ENCODE measurements at places on chromosomes 11 and 22. TPM values are rescaled to one million over a fixed set of nuclear protein-coding genes. Genes with fewer than 3 reads are reported as not detected.

DNA sequence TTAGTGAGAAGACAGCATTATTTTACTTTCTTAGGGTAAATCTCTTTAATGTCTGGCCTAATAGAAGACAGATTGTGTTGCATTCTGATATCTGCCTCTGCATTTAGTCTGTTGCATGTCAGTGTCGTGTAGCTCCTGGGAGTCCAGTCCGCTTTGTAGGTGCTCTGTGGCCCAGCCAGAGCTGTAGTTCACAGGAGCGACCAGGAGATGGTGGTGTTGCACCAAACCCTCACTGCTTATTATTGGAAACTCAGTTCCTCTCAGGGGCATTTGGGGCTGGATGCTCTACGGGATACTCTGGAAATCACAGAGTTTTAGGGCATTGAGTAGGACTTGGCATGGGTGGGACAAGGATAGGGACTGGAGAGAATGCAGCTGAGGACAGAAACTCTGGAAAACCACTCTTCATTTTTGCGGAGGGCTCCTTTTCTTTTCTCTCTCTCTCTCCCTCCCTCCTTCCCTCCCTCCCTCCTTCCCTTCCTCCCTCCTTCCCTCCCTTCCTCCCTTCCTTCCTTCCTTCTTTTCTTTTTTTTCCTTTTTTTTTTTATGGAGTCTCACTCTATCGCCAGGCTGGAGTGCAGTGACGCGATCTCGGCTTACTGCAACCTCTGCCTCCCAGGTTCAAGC, 21.7 kb downstream of the MIAT start:
- peak overlapping the region; percentile 39 for H3K27ac ChIP-seq
- peak; percentile 85 for DNase-seq
- H3K4me3 ChIP-seq, result no peak overlapping the region
- peaks cover 35% of the 10 kb centered on the region for H3K36me3 ChIP-seq

- no peaks in the 10 kb centered on the region for H3K4me1 ChIP-seq
- no peaks in the 10 kb centered on the region for H3K27me3 ChIP-seq
- no peak overlapping the region for H3K4me3 ChIP-seq
- no peak for DNase-seq
- peaks cover 11% of the 10 kb centered on the region for H3K36me3 ChIP-seq
Observed at GRCh38 chr11:13367115-13367514, 89.5 kb downstream of the BMAL1 start.

GRCh38 chr22:50041361-50042065, 16.6 kb downstream of the TTLL8 start:
- H3K36me3 ChIP-seq, result no peaks in the 10 kb centered on the region
- DNase-seq, result no peak
- H3K27ac ChIP-seq, result no peak overlapping the region
- peaks cover 17% of the 10 kb centered on the region for H3K27me3 ChIP-seq

DNA sequence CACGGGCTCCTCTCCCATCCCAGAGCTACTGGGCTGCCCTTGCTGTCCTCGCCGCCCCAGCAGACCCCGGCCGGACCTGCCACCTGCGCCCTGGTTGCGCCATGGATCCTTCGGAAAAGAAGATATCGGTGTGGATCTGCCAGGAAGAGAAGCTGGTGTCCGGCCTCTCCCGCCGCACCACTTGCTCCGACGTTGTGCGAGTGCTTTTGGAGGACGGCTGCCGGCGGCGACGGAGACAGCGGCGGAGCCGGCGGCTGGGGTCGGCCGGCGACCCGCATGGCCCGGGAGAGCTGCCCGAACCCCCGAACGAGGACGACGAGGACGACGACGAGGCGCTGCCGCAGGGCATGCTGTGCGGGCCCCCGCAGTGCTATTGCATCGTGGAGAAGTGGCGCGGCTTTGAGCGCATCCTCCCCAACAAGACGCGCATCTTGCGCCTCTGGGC, 382 bp downstream of the RASSF10 start:
- peaks cover 65% of the 10 kb centered on the region for H3K27me3 ChIP-seq
- no peak overlapping the region for H3K4me3 ChIP-seq
- no peaks in the 10 kb centered on the region for H3K36me3 ChIP-seq

DNA sequence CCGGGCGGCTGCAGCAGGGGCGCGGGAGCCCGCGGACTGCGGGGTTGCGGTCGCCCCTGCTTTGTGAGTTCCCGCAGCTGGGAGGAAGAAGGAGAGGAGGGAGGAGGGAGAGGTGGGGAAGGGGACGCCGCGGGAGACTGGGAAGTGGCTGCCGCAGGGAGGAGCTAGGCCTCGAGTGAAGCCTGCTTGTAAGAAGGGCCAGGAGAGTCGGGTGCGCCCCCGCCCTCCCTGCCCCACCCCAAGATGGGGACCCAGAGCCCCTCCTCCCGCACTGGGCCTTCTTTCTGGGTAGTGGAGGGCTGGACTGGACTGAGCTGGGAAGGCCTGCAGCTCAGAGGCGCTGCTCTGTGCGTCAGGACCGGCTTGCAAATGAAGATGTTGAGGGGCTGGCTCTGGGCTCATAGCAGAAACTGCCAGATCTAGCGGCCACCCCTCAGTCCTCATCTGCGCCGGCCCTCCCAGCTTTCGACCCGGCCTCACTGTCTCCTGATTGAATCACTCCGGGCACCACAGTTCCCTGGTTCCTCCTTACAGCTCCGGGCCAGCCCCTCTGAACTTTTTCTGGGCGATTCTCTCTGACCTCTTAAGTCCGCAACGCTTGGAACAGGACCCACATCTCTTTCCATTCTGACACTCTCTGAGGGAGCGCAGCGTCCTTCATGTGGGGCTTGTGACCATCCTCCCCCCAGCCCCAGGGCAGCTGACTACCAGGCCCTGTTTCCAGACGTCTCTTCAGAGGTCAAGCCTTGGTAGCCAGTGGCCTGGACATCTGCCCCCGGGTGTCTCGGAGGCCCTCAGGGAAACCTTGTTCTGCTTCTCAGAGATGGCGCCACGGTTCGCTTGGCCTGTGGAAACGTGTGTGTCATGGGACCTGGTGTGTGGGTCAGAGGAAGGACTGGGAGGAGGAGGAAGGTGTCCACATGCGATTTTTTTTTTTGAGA, 21.9 kb downstream of the SERPINH1 start:
- H3K27me3 ChIP-seq, result no peaks in the 10 kb centered on the region
- peaks cover 13% of the 10 kb centered on the region for H3K4me1 ChIP-seq

GRCh38 chr22:19902245-19902715, 39.3 kb upstream of the COMT start:
- H3K27ac ChIP-seq, result no peak overlapping the region
- no peak overlapping the region for H3K4me3 ChIP-seq
- H3K4me1 ChIP-seq, result peaks cover 2% of the 10 kb centered on the region
- H3K36me3 ChIP-seq, result peaks cover 3% of the 10 kb centered on the region

- no peaks in the 10 kb centered on the region for H3K36me3 ChIP-seq
- no peak overlapping the region for H3K27ac ChIP-seq
- H3K4me1 ChIP-seq, result no peaks in the 10 kb centered on the region
- H3K4me3 ChIP-seq, result no peak overlapping the region
- DNase-seq, result no peak
- peaks cover 12% of the 10 kb centered on the region for H3K27me3 ChIP-seq
Observed at GRCh38 chr11:134999590-134999989, 587.5 kb upstream of the B3GAT1 start.

DNA sequence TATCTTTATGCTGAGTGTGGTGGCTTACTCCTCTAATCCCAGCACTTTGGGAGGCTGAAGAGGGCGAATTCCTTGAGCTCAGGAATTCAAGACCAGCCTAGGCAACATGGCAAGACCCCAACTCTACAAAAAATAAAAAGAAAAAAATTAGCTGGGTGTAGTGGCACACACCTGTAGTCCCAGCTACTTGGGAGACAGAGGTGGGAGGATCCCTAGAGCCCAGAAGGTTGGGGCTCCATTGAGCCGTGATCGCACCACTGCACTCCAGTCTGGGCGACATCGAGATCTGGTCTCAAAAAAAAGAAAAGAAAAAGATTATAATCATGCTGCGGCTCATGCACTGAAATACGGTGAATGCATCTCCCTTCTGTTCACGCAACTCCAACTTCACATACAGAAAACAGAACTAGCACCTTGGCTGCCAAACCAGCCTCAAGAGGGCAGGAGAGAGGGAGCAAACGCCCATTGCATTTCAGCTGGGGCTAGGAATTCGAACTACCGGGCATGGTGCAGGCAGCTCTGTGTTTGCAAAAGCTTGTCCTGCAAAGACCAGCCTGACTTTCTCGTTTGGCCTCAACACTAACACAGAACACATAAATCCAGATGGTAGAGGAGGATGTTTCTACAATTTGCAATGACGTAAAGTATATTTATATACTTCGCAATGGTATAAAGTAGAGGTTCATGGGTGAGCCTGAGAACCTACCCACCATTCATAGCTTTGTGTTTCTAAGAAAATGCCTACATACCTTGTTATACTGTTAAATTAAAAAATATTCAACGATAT, 6.3 kb upstream of the SYNGR1 start:
- H3K27me3 ChIP-seq, result peaks cover 2% of the 10 kb centered on the region
- no peak overlapping the region for H3K4me3 ChIP-seq
- no peak overlapping the region for H3K27ac ChIP-seq
- peak; percentile 71 for DNase-seq

The FAM180B gene
- total RNA-seq, result not detected

The POLA2 gene
- 63.1 TPM for total RNA-seq

DNA sequence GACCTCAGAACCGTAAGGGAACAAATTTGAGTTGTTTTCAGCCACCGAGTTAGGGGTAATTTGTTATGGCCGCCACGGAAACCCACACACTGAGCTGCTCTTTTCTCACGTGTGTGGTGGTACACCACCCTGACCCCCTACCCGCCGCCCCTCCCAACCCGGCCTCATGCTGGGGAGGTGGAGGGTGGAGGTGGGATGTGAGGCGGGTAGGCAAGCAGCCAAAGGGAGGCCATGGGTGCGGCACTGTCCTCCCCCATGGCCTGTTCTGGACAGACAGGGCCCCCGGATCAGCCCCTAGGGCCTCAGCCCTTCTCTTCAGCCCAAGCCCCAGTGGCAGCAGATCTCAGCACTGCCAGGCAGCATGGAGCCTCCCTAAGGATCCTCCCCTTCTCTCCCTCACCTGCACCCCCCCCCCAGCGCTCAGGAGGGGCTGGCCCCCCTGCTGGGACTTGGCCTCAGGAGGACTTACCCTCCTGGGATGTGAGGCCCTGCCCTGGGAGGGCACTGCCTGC, 7.9 kb downstream of the PRR5 start:
- H3K27me3 ChIP-seq, result no peaks in the 10 kb centered on the region
- H3K4me1 ChIP-seq, result peaks cover 6% of the 10 kb centered on the region
- DNase-seq, result no peak
- no peak overlapping the region for H3K27ac ChIP-seq

DNA sequence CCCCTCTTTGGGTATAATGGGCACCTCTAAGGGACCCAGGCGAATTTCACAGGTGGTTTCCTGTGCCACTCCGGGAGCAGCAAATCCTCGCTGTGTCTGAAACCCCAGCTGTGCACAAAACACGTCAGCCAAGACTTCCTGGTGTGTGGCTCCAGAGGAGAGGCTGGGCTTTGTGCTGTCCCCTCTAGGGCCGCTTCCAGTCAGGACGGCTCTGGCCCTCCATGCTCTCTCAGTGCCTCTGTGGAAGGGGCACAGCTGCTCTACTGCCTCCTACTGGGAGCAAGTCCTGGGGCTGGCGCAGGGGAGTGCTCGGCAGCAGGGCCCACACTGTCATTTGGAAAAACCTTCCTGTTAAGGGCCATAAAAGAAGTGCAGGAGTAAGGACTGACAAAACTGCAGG, 23.7 kb upstream of the ARFGAP3 start:
- no peaks in the 10 kb centered on the region for H3K27me3 ChIP-seq
- DNase-seq, result no peak
- no peak overlapping the region for H3K4me3 ChIP-seq
- H3K36me3 ChIP-seq, result peaks cover 13% of the 10 kb centered on the region

DNA sequence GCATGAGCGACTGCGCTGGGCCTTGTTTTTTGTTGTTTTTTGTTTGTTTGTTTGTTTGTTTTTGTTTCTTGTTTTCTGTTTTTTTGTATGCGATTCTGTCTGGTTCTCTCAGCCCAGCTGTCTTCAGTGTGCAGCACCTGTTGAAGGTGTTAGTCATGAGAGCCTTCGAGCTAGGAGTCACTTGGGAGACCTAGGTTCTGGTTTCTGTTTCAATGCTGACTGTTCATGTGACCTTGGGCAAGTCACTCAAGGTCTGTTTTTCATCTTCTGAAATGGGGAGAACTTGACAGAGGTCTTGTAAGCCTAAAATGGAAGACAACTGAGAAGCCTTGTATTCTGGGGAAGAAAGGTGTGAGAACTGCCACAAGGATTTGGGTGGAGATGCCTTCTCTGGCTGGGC, 1.8 kb downstream of the DCPS start:
- peak overlapping the region; percentile 66 for H3K4me3 ChIP-seq
- H3K4me1 ChIP-seq, result peaks cover 32% of the 10 kb centered on the region
- peaks cover 22% of the 10 kb centered on the region for H3K36me3 ChIP-seq
- H3K27ac ChIP-seq, result peak overlapping the region; percentile 77
- peak; percentile 52 for DNase-seq

DNA sequence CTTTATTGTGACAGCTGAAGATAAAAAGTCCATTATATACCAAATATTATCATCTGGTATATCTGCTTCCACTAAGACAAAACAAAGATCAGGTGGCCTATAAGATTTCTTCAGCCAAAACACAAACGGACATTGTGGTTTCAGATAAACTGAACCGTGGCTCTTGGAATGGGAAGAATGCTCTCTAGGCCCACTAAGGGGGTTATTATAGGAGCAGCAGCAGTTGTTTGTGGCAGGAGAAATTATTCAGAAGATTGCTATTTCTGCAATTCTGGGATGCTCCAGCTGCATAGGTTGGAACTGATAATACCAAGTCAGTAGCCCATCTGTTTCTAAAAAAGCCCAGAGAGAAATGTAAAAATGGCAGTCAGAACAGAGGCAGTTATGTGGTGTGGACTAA, 145.3 kb downstream of the NCAM1 start:
- H3K27ac ChIP-seq, result no peak overlapping the region
- DNase-seq, result no peak
- H3K27me3 ChIP-seq, result peaks cover 10% of the 10 kb centered on the region
- no peak overlapping the region for H3K4me3 ChIP-seq
- H3K4me1 ChIP-seq, result no peaks in the 10 kb centered on the region

DNA sequence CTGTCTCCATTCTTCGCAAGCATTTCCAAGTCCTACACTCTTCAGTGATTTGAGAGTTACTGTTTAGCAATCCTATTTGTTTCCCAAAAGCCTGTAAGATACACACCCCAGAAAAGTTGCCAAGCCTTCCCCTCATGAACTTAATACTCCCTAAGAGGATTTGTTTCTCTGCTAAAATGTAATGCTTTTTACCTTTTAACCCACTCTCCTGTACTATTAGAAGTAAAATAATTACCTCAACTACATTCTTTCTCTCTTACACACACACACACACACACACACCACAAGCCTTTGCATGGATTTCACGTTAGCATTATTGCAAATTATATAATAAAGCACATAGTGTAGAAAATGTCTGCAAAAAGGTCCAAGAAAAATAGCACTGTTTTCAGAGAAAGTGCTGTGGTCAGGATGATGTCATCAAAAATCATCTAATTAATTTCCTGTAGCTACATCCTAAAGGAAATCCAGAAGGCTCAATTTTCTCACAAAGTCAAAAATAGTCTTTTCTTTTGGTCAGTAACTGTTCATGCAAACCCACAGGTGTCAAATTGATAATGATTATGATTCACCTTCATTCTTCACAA, 364.1 kb upstream of the PITPNB start:
- no peak overlapping the region for H3K27ac ChIP-seq
- DNase-seq, result no peak
- H3K36me3 ChIP-seq, result no peaks in the 10 kb centered on the region
- H3K4me3 ChIP-seq, result no peak overlapping the region

GRCh38 chr11:87454241-87454640, 416.5 kb downstream of the TMEM135 start:
- no peak for DNase-seq
- H3K27ac ChIP-seq, result no peak overlapping the region
- no peaks in the 10 kb centered on the region for H3K36me3 ChIP-seq
- no peaks in the 10 kb centered on the region for H3K4me1 ChIP-seq
- no peak overlapping the region for H3K4me3 ChIP-seq
- no peaks in the 10 kb centered on the region for H3K27me3 ChIP-seq
